T-helper 9 cell (primary cell): ENCODE measurements at places on chromosomes 3 and 15.

DNA sequence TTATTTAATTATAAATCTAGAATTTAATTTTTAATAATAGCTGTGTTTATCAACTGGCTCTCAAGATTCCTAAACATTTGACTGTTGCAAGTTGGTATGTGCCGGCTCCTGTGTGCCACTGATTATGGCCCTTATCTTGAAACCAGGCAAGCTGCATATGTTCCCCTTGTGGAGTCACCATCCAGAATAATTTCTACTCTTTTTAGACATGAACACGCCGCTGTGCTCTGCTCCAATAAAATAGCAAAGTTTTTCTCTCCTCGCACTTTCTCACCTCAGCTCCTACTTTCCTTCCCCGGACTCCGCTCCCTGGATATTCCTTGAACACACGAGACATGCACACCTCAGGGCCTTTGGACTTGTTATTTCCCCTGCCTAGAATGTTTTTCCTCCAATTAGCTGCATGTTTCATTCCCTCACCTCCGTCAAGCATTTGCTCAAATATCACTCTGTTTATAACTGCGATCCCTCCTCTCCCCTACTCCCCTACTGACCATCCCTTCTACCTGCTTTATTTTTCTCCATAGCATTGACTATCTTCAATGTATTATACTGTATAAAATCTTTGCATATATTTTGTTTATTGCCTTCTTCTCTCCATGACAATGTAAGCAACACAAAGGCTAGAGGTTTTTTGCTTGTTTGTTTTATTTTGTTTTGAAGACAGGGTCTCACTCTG, 26.1 kb upstream of the ERICH6 start:
- DNase-seq, result no peak

DNA sequence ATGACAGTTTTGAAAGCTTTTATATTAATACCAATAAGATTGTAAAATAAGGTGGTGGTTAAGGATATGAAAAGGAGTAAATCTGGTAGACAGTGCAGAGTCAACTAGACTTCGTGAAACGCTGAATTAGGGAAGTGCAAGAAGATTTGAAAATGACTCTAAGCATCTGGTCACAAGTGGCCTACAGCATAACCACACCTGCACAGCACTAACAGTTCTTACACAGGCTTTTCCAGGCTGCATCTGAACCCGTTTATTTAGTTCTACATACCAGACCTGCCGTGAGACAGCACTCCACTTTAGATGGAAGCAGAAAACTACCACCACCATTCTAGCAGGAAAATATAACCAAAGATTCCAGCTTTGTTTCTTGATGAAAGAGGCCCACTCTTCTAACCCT, 1.9 kb downstream of the DMXL2 start:
- no peak for DNase-seq

- DNase-seq, result no peak
These were observed 52.1 kb upstream of the MYRIP start for GRCh38 chr3:39757307-39757706.

DNA sequence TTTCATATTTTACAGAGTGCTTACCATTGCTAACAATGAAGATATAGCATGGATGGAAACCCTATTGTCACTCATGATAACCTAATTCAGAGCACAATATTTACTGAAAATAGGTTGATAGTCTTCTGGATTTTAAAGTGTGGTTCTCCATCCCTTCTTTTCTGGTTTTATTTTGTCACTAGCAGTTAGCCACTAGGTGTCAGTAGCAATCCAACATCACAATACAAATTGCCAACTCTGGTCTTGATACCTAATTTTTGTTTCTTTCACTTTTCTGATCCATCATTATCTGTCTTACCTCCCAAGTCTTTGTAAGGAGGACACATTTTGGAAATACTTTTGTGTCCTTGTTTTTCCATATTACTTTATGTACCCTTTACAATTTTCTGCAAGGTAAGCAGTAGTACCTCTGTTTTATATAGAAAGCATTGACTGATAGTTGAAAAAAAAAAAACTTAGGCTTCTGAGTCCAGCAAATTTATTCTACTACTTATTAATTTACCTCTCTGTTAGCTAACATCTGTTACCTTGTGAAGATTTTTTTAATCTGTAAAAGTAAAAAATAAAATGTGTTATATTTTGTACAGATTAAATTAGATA, 28.3 kb upstream of the CRYBG3 start:
- DNase-seq, result no peak

- no peak for DNase-seq
These were observed 245.0 kb downstream of the KLF13 start for GRCh38 chr15:31571676-31572075.
